Astrocyte of the spinal cord (primary cell): ENCODE measurements at places on chromosomes 7 and 10.

DNA sequence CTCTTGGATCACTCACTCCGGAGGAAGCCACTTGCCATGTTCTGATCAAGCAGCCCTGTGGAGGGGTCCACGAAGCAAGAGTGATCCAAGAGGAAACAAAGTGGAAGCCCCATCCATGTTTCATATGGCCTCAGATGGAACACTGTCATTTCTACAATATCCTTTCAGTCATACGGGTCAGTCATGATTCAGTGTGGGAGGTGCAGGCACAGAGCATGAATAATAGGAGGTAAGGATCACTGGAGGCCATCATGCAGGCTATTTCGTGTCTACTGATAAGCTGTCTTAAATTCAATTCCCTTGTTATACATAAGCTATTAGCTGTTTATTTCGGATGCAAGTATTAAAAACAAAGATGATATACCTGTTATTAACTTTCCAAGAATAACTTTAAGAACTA lies 36.8 kb downstream of the VPS41 start:
- DNase-seq, result no peak

GRCh38 chr10:80580638-80581468 lies 43.2 kb downstream of the SH2D4B start:
- DNase-seq, result no peak

DNA sequence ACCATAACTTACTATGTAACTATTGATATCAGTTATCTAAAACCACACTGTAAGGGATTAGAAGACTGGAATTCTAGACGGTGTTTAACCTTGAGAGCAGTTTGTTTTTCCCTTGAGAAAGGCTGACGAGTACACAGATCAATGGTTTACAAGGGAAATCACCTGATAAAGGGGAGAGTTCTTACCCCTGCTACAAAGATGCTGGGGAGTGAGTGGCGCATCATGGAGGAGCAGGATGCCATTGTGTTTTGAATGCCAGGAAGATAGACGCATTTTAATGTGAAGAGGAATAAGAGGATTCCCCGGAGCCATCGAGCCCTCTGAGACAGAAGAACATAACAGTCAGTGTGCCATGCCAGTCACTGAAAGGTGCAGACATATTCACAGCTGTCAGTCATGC lies 145.2 kb downstream of the PKD1L1 start:
- no peak for DNase-seq

GRCh38 chr7:140404565-140405065 lies 757 bp downstream of the RAB19 start:
- DNase-seq, result no peak

GRCh38 chr7:112433289-112433688 lies 17.0 kb upstream of the IFRD1 start:
- no peak for DNase-seq

- DNase-seq, result no peak
These were observed 23.9 kb downstream of the KLF6 start for GRCh38 chr10:3761021-3761686.

DNA sequence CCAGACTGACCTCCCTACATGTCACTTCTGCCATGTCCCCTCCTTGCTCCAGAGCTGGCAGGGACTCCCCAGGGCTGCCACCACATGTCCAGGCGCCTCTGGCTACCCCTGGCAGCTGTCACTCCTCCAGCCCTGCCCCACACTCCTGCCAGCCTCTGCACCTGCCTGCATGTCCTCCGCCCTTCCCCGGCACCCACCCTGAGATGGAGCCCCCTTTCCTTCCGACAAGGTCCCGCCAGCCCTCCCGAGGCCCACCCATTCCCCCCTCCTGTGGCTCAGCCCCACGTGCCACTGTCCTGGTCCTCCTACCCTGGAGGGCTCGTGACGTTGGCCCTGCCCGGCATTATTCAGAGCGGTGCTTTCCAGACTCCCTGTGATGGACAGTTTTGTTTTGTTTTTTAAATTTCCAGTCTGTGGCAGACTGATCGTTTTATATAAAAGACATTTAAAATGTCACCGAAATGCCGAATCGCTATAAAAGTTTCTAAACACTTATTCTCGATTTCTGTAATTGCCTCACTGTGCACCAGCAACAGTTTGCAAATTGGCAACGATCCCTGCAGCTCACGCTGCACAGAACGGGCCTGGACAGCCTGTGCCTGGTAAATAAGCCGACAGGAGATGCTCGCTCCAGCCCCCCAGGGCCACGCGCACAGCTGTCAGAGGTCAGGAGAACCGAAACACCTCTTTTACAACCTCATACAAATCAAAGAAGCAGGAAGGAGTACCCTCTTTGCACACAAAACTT lies 111.1 kb upstream of the SH2B2 start:
- DNase-seq, result no peak

GRCh38 chr10:102122450-102122849 lies 2.3 kb upstream of the LDB1 start:
- DNase-seq, result no peak

DNA sequence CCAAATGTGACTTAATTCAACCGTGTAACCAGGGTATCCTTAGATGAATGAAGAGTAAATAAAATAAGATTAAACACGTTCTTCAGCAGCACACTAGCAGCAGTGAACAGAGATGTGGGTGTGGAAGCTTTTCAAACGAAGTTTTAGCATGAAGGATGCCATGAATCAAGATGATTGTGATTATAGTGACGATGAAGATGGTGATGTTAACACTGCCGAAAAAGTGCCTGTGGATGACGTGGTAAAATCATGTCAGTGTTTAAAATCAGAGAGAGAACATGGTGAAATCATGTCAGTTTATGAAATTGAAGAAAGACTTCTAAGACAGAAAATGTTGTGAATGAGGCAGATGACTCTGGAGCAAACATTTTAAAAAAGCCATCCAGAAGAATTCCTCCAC lies 19.2 kb downstream of the LCOR start:
- no peak for DNase-seq

- no peak for DNase-seq
These were observed 8.8 kb downstream of the ADAM8 start for GRCh38 chr10:133267829-133268228.

GRCh38 chr10:99532687-99533495 lies at the start of gene NKX2-3:
Gene NKX2-3, plus strand, starts transcription at chr10:99532942. Its CDS starts 190 bp downstream, at chr10:99533132.
- no peak for DNase-seq
